Cortex of kidney (tissue), 1 donor: ENCODE measurements at places on chromosomes 16 and 17.

DNA sequence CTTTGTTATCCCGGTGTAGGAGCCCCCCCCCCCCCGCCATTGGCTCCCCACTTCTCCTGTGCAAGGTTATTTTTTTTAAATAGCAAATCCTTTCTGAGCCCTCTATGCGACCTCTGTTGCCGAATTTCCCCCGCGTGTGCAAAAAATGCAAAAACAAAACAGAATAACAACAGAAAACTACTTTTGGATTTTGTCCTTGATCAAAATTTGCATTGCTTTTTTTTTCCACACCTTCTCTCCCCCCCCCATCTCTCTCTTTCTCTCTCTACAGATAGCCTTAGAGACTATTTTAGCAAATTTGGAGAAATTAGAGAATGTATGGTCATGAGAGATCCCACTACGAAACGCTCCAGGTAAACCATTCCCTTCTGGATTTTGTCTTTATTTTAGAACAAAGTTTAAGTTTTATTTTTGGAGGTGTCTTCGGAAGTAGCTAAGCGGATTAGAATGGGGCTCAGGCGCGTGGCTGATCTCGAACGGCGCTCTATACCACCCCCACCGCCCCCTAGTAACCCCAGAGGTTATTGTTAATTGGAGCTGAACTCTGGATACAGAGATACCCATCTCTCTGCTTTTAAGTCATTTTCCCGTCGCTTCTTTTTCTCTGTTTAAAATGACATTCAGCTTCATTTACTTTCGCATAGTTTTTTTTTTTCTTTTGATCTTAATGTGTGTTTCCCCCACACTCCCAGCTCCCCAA lies 1.0 kb downstream of the MSI2 start:
- DNase-seq = no peak

DNA sequence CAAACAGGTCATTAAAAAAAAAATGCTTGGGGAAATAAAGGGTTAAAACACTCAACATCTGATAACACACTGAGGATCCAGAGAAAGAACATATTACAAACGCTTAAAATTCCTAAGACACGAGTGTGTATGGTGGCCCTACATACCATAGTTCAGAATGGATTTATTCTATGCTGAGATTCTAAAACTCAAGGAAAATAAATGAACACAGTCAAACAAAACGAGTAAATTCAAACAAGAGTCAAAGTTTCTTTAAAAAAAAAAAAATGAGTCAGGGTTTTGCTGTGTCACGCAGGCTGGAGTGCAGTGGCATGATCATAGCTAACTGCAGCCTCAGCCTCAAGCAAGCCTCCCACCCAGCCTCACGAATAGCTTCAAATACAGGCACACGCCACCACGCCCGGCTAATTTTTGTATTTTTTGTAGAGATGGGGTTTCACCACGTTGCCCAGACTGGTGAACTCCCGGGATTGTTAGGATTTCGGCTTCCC lies 17.4 kb downstream of the CRK start:
- no peak for DNase-seq

DNA sequence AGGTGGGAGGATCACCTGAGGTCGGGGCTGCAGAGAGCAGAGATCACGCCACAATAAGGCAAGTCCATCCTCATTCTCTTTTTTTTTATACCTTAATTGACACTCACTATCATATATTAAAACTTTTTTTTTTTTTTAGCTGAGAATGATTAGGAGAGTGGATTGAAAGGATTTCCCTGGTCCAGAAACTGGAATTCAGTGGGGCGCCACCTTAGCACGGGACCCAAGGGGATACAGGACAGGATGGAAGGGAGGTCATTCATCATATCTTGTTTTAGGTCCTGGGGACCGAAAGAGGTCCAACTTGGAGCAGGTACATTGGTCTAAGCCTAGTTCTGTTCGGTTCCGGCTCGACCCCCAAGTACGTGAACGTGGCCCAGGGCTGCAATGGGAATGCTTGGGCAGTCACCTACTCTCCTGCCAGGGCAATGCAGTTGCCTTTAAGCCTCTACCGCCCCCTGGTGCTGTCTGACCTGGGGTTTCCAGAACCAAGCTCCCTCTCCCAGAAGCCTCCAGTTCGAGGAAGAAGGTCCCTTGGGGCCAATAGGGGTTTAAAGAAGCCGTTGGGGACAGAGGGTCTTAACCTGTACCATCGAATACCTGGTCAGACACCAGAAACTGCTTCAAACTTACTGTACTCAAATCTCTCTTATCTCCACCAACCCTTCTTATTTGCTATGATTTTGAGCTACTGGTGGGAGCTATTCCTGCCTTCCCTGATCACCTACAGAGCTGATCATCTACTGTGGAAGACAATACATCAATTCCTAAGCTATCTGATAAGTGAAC lies 19.9 kb upstream of the GPATCH8 start:
- no peak for DNase-seq

DNA sequence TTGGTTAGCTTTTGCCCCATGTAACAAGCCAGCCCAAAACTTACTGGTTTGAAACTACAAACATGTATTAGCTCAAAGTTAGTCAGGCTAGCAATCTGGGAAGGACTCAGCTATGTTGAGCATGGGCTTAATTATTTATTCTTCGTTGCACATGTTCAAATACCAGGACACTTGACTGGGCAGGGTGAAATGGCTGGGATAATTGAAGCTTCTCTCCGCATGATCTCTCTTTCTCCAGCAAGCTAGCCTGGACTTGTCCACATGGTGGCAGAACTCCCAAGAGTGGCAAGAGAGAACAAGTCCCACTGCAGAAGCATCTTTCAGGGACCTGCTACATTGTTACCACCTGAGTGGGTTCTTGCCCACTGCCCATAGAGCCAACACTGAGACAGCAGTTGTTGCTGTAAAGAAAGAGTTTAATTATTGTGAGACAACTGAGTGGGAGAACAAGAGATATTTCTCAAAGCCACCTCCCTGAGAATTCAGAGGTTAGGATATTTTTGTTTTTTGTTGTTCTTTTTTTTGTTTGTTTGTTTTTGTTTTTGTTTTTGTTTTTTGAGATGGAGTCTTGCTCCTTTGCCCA lies 16.8 kb upstream of the ATF7IP2 start:
- no peak for DNase-seq

- no peak for DNase-seq
Observed at GRCh38 chr16:11396241-11397048, 51.2 kb downstream of the RMI2 start.
